ENCODE measurements at places on chromosomes 7 and 10.

DNA sequence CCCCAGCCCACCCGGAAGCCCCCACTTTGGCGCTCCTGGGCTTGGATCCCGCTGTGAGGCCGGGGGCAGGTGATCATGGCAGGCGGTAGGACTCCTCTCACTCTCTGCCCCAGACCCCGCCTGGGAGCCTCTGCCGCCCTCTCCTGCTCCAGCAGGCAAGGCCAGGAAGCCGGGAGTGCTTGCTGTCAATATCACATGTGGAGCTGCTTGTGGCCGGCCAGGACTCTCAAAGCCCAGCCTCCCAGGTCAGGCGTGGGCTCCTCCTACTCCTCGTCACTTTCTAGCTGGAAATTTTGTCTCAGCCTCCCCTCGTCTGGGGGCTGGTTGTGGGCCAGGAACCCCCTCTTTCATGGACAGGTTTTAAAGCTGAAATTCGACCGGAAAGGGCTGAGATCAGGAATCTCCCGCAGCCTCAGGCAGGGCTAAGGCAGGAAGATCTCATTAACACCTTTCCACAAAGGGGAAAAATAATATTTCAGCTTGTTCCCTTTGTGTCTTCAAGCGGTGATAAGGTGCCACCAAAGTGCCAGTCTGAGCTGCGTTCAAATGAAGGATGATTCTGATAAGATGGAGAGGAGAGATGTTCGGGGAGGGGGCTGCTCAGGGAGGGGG, 273.6 kb upstream of the PODXL start:
- no peak overlapping the region for H3K27ac ChIP-seq
- no peak for DNase-seq
- H3K4me3 ChIP-seq = no peak overlapping the region
- H3K36me3 ChIP-seq = no peaks in the 10 kb centered on the region
- no peaks in the 10 kb centered on the region for H3K4me1 ChIP-seq

DNA sequence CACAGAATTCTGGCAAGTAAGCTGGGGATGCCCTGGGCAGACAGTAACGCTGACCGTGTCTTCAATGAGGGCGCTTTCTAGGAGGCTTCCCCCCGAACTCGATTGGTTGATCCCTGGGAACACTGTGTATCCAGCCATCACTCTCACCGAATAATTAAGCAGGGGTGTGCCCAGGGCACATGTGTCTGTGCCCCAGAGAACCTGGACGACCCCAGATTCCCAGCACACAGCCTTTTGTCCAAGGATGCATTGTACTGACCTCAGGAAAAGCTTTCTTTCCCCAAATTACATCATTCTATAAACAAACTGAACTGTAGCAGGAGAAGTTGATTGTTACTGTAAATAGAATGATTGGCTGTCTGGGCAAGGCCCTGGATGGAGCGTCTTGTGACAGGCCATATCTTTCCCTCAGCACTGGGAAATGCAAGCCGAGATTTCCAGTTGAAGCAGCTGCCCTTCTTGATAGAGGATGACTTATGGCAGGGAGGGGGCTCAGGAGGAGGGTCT, 6.6 kb upstream of the DEPP1 start:
- no peaks in the 10 kb centered on the region for H3K27me3 ChIP-seq
- no peaks in the 10 kb centered on the region for H3K4me1 ChIP-seq
- H3K4me3 ChIP-seq = no peak overlapping the region
- no peaks in the 10 kb centered on the region for H3K36me3 ChIP-seq
- DNase-seq = no peak
- H3K27ac ChIP-seq = no peak overlapping the region

DNA sequence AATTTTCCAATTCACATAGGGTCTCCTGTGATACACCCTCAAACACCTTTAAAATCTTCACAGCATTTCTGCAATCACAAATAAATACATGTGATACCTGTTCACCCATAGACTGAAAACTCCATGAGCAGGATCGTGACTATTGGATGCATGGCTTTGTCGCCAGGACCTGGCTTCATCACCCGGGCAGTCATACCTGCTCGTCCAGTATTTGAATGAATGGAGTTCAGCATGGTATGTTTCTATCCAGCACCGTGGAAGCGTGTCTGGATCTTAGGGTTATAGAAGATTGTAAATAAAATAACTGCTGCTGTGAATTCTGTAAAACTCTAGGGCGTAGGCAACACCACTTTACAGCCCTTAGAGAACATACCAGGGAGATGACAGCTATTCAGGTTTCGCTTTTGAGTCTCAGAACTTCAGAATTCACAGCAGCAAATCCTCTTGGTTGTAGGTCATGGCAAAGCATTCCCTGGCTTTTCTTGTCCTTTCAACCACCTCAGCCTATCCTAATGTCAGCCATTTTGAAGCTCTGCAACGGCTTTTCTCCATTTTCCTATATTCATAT, 47.4 kb upstream of the USP6NL start:
- no peak overlapping the region for H3K4me3 ChIP-seq
- H3K36me3 ChIP-seq = no peaks in the 10 kb centered on the region
- H3K27ac ChIP-seq = no peak overlapping the region
- no peaks in the 10 kb centered on the region for H3K4me1 ChIP-seq

DNA sequence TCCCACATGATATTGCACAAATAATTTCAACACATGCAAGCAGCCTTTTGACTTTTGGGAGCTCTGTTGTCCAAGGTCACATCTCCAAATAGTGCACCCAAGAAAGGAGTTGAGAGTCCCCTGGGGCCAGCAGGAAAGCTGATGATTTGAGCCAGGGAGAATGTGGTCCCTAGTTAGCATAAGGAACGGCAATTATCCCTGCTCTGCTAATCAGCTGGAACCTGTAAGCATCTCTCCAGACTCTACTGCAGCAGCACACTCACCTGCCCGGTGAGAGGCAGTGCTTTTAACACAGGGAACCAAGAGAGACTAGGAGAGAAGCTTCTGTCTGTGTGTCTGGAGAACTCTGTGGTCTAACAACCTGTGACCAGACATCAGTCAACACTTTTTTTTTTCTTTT, 17.0 kb downstream of the TRPV5 start:
- no peak overlapping the region for H3K27ac ChIP-seq
- H3K4me3 ChIP-seq = no peak overlapping the region

GRCh38 chr10:105963334-105963884, 1201.1 kb downstream of the SORCS1 start:
- no peak overlapping the region for H3K4me3 ChIP-seq
- no peaks in the 10 kb centered on the region for H3K4me1 ChIP-seq
- H3K36me3 ChIP-seq = no peaks in the 10 kb centered on the region
- H3K27me3 ChIP-seq = no peaks in the 10 kb centered on the region
- no peak overlapping the region for H3K27ac ChIP-seq

GRCh38 chr7:147415991-147416390, 1174.6 kb upstream of the C7orf33 start:
- no peak overlapping the region for H3K27ac ChIP-seq
- no peaks in the 10 kb centered on the region for H3K36me3 ChIP-seq
- no peak for DNase-seq
- H3K4me1 ChIP-seq = no peaks in the 10 kb centered on the region

DNA sequence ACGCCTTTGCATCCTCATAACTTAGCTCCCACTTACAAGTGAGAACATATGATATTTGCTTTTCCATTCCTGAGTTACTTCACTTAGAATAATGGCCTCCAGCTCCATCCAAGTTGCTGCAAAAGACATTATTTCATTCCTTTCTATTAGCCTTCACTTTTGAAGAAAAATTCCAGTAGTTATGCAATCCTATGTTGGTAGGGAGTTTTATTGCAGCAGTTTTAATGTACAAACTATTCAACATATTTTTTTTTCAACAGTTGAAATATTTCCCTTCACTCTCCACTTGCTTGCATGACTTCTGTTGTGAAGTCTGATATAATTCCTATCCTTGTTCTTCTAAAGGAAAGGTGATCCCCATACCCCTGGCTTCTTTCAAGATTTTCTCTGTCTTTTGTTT, 27.3 kb upstream of the ARHGAP22 start:
- H3K27me3 ChIP-seq = no peaks in the 10 kb centered on the region
- H3K4me1 ChIP-seq = peaks cover 14% of the 10 kb centered on the region
- no peak overlapping the region for H3K4me3 ChIP-seq
- H3K27ac ChIP-seq = no peak overlapping the region
- DNase-seq = no peak

- H3K4me1 ChIP-seq = no peaks in the 10 kb centered on the region
- no peak overlapping the region for H3K4me3 ChIP-seq
- H3K27ac ChIP-seq = no peak overlapping the region
- no peak for DNase-seq
These were observed 84.9 kb upstream of the SKAP2 start for GRCh38 chr7:26949319-26949718.

GRCh38 chr10:125738206-125738605, 18.7 kb downstream of the EDRF1 start:
- H3K27me3 ChIP-seq = no peaks in the 10 kb centered on the region
- no peak overlapping the region for H3K27ac ChIP-seq
- H3K36me3 ChIP-seq = peaks cover 87% of the 10 kb centered on the region

- H3K4me1 ChIP-seq = peaks cover 1% of the 10 kb centered on the region
- no peak overlapping the region for H3K4me3 ChIP-seq
- no peaks in the 10 kb centered on the region for H3K36me3 ChIP-seq
- no peak for DNase-seq
- no peaks in the 10 kb centered on the region for H3K27me3 ChIP-seq
These were observed 171.5 kb downstream of the SH3PXD2A start for GRCh38 chr10:103683851-103684250.

GRCh38 chr7:98213888-98214810, 2.9 kb downstream of the BHLHA15 start:
- no peak for DNase-seq
- H3K4me3 ChIP-seq = no peak overlapping the region
- H3K27me3 ChIP-seq = no peaks in the 10 kb centered on the region
- no peak overlapping the region for H3K27ac ChIP-seq

DNA sequence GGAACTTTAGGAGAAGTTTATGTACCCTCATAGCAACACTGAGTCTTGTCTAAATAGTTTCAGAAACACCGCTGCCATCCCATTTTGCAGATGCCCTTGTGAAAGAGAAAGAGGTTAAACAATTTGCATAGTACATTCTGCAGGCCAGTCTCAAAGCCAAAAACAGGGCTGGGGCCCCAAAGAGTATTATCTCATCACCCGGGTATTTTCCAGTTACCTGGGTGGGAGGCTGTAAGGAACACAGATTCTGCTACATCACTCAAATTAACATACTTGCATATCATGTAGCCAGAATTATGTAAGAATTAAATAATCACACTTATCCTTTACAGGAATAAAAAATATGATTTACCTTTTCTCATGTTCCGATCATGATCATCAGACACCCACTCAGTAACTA, 3.1 kb upstream of the FAM171A1 start:
- H3K4me3 ChIP-seq = no peak overlapping the region
- no peak overlapping the region for H3K27ac ChIP-seq
- no peaks in the 10 kb centered on the region for H3K27me3 ChIP-seq
- no peak for DNase-seq
- no peaks in the 10 kb centered on the region for H3K36me3 ChIP-seq
